ENCODE measurements at places on chromosomes 3 and 15.

DNA sequence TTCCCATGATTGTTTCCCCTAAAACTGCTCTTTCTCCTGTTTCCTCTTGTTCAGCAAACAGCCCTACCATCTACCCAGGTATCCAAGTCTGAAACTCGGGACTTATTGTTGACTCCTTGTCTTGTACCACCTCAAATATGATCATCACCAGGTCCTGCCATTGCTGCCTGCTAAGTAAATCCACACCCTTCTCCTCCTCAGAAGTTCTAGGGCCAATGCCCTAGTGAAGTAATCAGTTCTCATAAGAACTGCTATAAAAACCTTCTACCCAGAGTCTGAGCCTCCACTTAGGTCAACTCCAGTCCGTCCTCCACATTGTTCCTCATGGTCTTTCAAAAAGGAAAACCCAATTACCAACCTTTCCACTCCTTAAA, 77.0 kb upstream of the IL12A start:
- DNase-seq, result no peak

- DNase-seq, result no peak
Observed at GRCh38 chr3:134753999-134754742, 40.9 kb upstream of the EPHB1 start.

- DNase-seq, result no peak
Observed at GRCh38 chr3:74862476-74862875, 248.0 kb upstream of the CNTN3 start.

DNA sequence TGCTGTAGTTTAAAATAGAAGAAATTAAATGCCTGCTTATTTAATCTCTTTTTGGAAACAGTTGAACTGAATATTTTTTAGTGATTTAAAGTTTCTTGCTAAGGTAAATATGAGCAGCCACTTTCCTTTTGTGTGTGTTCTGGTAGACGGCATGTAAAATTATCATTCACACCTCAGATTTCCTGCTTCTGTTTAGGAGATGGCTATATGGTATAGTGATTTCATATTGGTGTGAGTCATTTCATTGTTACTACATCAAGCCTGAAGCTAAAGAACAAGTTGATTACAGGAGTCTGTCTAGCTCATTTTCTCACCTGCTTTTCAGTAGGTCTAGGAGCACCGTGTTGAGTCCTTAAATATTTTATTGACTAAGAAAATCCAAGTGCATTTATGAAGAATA, 2.2 kb downstream of the LRCH3 start:
- DNase-seq, result no peak

DNA sequence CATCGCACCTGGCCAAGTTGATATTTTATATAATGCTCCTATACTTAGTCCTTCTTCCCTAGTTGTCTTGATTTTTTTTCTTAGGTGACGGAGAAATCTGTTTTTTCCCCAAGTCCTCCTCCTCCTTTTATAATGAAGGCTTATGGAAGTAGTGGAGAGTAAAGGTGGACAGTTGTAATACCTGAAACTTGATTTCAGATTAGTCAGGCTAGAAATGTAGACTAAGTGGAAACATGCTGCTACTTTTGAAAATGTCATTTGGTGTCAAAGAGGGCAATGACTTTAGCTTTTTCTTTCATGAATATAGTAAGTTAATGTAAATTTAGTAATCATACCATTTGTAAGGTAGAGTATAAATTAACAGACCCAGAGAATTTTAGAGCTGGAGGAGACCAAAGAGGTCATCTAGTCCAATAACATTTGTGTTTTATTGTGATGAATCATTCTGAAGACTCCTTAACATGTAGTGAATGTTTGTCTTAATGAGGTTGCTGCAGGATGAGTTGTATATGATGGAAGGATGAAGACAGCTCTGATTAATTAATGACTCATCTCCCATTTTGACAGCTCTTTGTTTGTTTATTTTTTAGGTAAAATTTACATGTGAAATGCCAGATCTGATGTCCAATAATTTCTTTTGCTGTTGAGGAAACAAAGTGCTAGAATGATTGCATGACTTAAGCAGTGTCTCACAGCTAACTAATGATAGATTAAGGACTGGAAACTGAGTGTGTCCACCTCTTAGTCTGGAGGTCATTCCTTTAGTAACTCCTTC, 8.7 kb downstream of the CTDSPL2 start:
- no peak for DNase-seq

GRCh38 chr3:127424766-127425504, 137.1 kb upstream of the PRR20G start:
- DNase-seq, result no peak

DNA sequence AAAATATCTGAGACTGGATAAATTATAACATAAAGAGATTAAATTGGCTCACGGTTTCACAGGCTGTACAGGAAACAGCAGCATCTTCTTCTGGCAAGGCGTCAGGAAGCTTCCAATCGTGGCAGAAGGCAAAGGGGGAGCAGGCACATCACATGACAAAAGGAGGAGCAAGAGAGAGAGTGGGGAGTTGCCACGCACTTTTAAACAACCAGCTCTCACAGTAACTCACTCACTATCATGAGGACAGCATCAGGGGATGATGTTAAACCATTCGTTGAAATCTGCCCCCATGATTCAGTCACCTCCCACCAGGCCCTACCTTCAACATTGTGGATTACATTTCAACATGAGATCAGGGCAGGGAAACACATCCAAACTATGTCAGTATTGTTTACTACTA, 114.5 kb upstream of the SPATA16 start:
- no peak for DNase-seq

DNA sequence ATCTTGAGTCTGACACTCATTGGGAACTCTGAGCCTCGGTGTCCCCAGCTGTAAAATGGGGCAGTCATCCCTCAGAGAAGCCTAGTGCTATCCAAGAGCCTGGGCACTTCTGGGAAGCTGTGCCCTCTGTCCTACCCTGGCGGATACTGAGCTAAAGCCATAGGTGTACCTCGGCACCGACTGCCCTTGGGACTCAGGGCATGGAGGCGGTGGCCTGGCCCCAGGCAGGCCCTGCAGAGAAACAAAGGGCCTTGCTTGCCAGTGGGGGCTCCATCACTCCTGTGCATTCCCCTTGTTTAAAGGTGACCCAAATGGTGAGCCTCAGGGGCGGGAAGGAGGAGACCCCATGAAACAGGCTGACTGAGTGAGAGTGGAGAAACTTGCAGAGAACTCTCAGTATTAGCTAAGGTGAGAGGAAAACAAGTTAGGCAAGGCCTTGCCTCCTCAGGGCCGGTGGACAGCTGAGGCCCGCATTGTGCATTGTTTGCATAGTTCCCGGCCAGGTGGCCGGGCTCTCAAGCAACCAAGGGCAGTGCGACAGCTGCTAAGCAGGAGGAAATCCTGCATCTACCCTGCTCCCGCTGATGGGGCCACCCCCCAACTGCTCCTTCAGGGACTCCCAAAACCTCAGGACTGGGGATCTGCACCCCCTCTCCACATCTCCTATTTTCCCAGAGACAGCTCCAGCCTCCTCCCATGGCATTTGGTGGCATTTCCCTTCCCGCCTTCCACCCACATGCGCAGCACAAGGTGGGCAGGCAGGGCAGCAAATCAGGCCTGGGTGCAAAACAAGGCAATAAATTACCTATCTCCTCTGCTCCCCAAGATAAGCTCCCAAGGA, 4.3 kb downstream of the PFKFB4 start:
- DNase-seq, result no peak

DNA sequence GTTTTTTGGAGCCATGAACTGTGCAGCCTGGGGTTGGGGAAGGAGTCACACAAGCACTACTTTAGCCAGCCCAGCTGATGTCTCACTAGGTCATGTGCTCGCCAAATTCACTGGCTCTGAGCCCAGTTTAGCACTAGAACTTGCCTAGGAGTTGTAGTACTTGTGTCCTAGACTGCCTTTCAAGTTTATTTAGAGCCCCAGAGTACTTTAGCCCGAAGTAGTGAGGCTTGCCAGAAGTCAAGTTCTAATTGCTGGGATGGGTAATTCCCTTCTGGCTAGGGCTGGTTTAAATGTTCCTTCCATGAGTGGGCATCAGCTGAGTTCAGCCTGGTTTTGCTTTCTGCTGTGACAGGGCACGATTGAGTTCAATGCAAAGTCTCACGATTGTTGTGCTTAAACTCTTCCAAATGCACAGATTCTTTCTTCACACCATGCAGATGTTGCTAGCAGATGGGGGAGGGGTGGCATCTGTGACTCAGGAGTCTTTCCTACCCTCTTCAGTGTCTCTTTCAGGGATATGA, 228.2 kb upstream of the ZPLD1 start:
- no peak for DNase-seq

DNA sequence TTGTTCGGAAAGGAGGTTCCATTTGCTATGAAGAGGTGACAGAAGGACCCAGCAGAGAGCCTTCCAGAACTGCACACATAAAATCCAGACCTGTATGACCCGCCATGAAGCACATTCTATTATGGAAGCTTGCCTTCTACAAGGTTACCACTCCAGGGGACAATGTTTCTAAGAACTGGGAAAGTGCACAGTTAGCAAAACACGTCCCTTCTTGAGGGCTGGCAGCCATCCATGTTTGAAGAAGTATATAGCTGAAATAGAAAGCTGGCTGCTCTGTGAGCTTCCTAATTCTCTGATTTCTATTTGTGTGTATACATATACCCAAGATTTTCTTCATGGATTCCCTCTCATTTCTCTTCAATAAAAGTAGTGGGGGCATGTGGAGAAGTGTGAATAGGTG, 74.6 kb downstream of the CNTN3 start:
- no peak for DNase-seq

- DNase-seq, result no peak
Observed at GRCh38 chr3:48634661-48635221, 520 bp downstream of the SLC26A6 start.

GRCh38 chr15:23422946-23423708, 23.9 kb downstream of the GOLGA6L2 start:
- DNase-seq, result no peak

- no peak for DNase-seq
Observed at GRCh38 chr3:134406331-134407238, 32.3 kb upstream of the AMOTL2 start.

DNA sequence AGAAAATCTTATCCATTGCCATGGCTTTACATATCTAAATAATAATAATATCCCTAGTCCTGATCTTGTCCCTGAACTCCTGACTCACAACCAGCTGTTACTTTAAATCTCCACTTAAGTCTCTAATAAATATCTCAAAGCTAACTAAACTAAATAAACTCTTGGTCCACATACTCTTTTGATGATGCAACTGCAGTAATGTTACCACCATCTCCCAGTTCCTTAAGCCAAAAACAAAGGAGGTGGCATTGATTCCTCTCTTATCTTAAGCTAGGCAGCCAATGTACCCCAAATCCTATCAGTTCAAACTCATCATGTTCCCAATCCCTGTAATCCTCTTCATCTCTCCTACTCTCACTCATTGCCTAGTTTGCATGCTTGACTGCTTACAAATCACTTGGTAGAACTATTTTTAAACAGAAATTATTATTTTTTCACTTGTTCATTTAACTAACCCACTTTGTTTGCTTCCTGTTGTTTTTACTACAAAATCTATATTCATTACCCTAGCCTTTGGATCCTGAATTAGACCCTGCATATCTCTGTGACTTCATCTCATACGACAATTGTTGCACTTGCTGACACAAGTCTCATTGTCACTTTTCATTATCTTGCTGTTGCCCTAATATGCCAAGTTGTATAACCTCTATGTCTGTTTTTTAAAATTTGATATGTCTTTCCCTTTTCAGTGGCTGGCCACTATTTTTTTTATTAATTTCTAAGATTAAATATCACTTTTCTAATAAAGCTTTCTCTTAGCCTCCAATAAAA, 462.2 kb downstream of the ZPLD1 start:
- DNase-seq, result no peak

- DNase-seq, result no peak
Observed at GRCh38 chr3:103195216-103195615, 760.4 kb downstream of the ZPLD1 start.

DNA sequence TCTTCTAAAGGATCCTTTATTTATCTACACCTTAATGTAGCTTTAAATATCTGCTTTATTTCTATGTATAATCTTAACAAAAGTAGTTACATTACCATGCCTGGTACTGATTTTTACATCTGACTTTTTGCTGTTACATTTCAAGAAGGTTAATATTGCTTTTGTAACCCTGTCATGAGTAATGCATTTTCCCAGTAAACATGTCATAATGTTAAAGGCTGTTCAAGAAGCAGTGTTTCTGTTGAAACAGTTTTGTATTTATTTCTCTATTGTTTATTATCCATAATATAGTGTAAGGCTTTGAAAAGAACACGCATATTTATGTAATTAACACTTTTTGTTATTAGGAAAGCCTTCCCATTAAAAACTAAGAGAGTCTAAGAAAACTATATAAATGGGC, 98.5 kb upstream of the SOX2 start:
- DNase-seq, result no peak

- peak; percentile 13 for DNase-seq
Observed at GRCh38 chr3:69250014-69250413, 127.6 kb upstream of the LMOD3 start.

DNA sequence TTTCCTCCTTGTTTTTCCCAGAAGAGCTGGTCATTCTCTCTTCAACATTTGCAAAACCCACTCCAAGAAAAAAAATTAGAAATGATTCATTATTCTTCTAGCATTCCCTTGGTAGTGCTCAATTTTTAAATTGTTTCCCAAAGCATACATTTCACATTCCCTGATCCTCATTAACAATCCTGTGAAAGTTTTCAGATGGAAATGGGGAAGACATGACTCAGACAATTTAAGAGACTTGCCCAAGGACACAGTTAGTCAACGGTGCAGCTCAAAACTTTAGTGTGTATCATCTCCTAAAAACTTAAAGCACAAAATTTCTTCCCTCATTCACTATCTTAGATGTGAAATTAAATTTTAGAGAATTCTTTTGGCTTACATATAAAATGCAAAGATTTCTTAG, 17.1 kb upstream of the ABI3BP start:
- no peak for DNase-seq

GRCh38 chr3:113534365-113534764, 2.0 kb downstream of the SIDT1 start:
- DNase-seq, result no peak

GRCh38 chr3:47452453-47453215, 23.1 kb downstream of the SCAP start:
- DNase-seq, result no peak

DNA sequence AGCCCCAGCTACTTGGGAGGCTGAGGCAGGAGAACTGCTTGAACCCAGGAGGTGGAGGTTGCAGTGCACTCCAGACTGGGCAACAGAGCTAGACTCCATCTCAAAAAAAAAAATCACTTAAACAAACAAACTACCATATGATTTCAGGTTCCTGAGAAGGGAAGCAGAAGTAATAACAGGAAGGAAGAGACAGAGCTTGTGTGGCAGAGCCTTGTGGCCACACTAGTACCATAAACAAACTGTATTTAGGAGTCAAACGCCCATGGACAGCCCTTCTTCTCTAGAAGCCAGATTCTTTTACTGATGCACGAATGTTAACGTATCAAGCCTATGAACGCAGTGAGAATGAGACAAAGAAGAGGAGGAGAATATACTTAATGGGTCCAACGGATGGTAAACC, 12.0 kb downstream of the MTMR10 start:
- no peak for DNase-seq

DNA sequence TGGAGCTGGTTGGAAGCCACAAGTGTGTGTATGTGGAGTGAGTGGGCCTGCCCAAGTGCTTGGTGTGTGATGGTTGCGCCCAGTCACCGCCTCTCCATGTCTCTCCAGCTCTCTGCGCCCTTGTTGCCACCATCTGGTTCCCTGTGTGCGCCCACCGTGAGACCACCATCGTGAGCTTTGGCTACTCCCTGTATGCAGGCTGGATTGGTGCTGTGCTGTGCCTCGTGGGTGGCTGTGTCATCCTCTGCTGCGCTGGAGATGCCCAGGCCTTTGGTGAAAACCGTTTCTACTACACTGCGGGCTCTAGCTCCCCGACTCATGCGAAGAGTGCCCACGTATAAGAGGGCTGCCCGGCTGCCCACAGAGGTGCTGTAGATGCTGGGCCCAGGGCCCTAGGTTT, 13.7 kb downstream of the CLDN11 start:
- no peak for DNase-seq

GRCh38 chr3:175149675-175150074, 290.5 kb downstream of the NAALADL2 start:
- DNase-seq, result no peak

All from stimulated activated CD4-positive, alpha-beta T cell treated with anti-CD3 and anti-CD28 coated beads, TNF-alpha, amount 100 ng/mL, for 1 hour (primary cell).